ENCODE measurements at places on chromosomes 7 and 10. TPM values are rescaled to one million over a fixed set of nuclear protein-coding genes. Genes with fewer than 3 reads are reported as not detected.
A peak's percentile ranks its signal among the peaks of the same experiment; 100 is the strongest.

The PDE1C gene
- 0.78 TPM for polyA plus RNA-seq

The ZNF804B gene
- polyA plus RNA-seq: not detected

The SLK gene
- 3.0 TPM for polyA plus RNA-seq

The TAS2R41 gene
- polyA plus RNA-seq: not detected

The SLC18A3 gene
- not detected for polyA plus RNA-seq

GRCh38 chr7:42272793-42273665, 36.0 kb upstream of the GLI3 start:
- no peak overlapping the region for H3K4me3 ChIP-seq
- H3K27ac ChIP-seq: no peak overlapping the region
- H3K27me3 ChIP-seq: no peaks in the 10 kb centered on the region
- DNase-seq: no peak
- H3K4me1 ChIP-seq: no peaks in the 10 kb centered on the region
- H3K36me3 ChIP-seq: no peaks in the 10 kb centered on the region

DNA sequence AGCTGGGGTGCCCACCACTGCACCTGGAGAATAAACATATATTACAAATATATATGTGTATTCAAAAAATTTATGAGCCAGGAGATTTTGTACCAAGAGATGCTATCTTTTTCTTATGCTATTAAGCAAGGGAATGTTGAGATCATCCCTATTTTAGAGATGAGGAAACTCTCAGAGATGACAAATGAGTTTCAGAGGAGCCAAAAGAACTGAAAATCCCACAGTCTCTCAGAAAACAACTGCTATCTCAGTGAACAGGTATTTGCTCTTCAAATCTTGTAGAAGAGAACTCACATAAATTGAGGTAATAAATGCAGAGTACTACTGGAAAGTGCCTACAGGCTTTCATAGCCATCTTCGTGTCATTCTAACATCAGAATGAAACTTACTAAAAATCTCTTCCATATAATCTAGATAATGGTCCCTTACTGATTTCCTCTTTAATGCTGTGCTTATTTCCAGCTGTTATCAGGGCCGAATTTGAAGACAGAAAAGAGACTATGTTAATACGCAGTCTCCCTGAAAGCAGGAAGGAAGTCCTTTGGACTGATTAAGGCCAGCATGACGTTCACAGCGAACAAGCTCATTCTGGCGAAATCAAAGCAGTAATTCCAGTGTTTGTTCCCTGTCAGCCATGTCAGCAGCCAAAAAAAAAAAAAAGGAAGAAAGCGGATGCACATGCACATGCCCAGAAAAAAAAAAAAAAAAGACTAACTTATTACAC, 29.4 kb upstream of the ANAPC16 start:
- no peak overlapping the region for H3K4me3 ChIP-seq
- H3K4me1 ChIP-seq: no peaks in the 10 kb centered on the region
- H3K27ac ChIP-seq: no peak overlapping the region

DNA sequence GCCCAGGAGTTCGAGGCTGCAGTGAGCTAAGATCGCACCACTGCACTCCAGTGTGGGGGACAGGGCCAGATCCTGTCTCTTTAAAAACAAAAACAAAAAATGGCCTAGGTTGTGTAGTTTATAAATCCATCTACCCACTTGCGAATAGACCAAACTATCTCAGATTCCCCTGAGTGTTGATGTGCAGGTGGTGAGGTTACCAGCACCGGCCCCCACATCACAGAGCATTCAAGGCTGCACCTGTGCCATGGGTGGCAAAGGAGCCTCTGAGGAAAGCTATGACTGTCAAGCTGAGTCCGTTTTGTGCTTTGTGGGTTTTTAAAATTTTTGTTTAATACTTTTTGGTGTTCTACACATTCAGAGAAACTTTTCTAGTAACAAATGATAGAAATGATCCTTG, 30.8 kb upstream of the CACUL1 start:
- DNase-seq: no peak
- no peak overlapping the region for H3K4me3 ChIP-seq
- H3K36me3 ChIP-seq: no peaks in the 10 kb centered on the region
- H3K4me1 ChIP-seq: no peaks in the 10 kb centered on the region

DNA sequence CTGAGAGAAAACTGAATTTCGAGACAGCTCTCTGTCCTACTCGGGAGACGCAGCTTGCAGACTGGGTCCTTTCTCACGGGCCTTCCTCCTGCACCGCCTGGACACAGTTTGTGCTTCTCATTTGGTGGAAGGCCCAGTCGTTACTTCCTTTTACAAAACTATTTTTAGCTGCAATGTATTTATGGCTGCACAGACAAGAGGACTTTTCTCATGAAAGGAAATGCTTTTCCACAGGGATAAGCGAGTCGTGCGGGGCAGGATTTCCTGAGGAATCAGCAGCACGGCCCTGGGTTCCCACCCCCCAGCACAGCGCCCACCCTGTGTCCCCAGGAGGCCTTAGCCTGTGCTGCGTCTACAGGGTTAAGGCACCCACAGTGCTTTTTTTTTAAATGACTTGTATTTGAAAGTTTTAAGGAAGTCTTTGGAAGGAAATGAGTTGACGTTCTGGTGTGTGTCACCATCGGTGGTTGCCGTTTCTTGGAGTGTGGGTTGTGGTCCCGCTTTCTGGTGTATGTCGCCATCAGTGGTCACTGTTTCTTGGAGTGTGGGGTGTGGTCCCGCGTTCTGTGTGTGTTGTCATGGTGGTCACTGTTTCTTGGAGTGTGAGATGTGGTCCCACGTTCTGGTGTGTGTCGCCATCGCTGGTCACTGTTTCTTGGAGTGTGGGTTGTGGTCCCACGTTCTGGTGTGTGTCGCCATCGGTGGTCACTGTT, 50.9 kb downstream of the INPP5A start:
- peak overlapping the region; percentile 28 for H3K4me3 ChIP-seq
- no peak for DNase-seq
- H3K27ac ChIP-seq: peak overlapping the region; percentile 9
- H3K4me1 ChIP-seq: peaks cover 19% of the 10 kb centered on the region

DNA sequence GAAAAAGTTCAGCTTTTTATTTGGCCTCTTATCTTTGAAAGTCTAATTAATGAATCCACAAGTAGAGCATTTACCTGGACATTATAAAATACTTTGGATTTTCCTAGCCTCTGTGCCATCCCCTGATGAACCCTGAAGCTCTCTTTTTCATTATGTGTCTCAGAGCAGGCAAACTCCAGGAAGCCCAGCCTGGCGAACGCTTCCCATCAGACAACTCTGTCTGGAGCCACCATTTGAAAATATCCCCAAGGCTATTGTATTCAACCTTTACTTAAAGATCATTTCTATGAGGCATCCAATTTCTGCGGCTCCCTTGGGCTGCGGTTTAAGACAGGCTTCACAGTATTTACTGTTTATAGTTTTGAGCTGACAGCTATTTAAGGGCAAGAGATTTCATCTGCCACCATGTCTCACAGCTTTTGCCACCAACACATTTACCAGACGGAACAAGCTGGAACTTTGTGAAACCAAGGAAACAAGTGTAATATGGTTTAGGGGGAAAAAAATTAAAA, 257.2 kb upstream of the GLI3 start:
- no peaks in the 10 kb centered on the region for H3K27me3 ChIP-seq
- no peaks in the 10 kb centered on the region for H3K36me3 ChIP-seq
- H3K4me3 ChIP-seq: no peak overlapping the region
- H3K4me1 ChIP-seq: no peaks in the 10 kb centered on the region
- no peak overlapping the region for H3K27ac ChIP-seq

DNA sequence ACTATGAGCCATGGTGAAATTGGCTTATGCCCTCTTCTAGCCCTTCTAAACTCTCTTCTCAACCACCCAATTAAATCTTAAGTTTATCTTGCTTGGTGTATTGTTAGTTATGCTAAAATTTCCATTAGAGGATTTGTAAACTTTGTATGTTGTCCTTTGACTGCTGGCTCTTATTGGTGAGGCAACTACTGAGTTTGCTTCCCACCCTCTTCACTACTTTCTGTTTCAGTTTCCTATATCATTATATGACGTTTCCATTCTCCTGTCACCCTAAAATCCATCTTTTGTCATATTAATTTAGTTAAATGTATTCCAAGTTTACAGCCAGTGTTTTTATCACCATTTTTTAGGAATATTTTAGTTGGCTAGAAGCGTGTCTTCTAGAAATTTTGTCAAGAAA, 80.9 kb upstream of the VWC2 start:
- H3K36me3 ChIP-seq: no peaks in the 10 kb centered on the region
- H3K4me3 ChIP-seq: no peak overlapping the region
- DNase-seq: no peak
- no peak overlapping the region for H3K27ac ChIP-seq

- no peaks in the 10 kb centered on the region for H3K27me3 ChIP-seq
- no peak for DNase-seq
- no peaks in the 10 kb centered on the region for H3K4me1 ChIP-seq
- no peak overlapping the region for H3K4me3 ChIP-seq
Measured at GRCh38 chr7:147798001-147798400, 792.6 kb upstream of the C7orf33 start.

- no peaks in the 10 kb centered on the region for H3K27me3 ChIP-seq
- H3K4me3 ChIP-seq: no peak overlapping the region
- DNase-seq: no peak
- H3K27ac ChIP-seq: no peak overlapping the region
- no peaks in the 10 kb centered on the region for H3K4me1 ChIP-seq
Measured at GRCh38 chr7:92002720-92003119, 62.1 kb downstream of the AKAP9 start.

GRCh38 chr10:103181244-103181643, 11.8 kb downstream of the NT5C2 start:
- peaks cover 4% of the 10 kb centered on the region for H3K36me3 ChIP-seq
- H3K27me3 ChIP-seq: no peaks in the 10 kb centered on the region
- H3K27ac ChIP-seq: peak overlapping the region; percentile 63
- peaks cover 14% of the 10 kb centered on the region for H3K4me1 ChIP-seq

DNA sequence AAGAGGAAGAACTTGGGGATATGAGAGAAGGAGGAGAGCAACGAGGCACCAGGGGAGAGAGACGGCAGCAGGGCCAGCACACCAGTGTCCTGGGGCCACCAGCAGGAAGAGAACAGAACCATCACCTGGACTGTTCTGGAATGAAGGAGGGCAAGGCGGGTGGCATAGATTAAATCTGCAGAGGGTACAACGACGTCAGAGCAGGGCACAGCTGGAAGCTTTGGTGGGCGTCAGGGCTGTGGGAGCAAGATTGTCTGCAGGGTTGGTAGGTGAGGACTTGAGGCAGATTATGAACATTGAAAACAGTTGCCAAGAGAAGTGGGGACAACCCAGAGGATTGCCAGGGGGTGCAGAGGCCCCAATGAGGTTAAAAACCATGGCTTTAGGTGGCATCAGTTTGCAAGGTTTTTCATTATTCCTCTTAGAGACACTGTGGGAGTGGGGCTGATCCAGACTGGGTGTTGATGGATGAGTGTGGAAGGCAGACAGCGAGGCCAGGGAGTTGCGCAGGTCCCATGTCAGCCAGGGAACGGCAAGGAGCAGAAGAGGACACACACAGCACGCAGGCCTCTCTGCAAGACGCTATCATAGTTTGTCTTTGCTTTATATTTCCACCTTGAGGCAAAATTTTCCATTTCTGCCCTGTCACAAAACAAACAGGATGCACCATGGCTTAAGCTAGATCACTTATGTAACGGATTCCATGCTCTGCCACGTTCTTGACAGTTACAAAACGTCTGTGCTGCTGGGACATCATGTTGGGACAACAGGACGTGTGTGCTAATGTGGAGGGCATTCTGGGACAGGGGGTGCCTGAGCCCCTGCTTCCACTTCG, 52.5 kb upstream of the LEP start:
- H3K27ac ChIP-seq: no peak overlapping the region
- H3K27me3 ChIP-seq: no peaks in the 10 kb centered on the region
- no peak for DNase-seq
- H3K4me1 ChIP-seq: no peaks in the 10 kb centered on the region

GRCh38 chr7:51778121-51778520, 461.5 kb upstream of the COBL start:
- H3K4me3 ChIP-seq: no peak overlapping the region
- H3K4me1 ChIP-seq: no peaks in the 10 kb centered on the region
- no peaks in the 10 kb centered on the region for H3K36me3 ChIP-seq
- no peak overlapping the region for H3K27ac ChIP-seq

- no peak overlapping the region for H3K27ac ChIP-seq
- no peak for DNase-seq
- H3K4me1 ChIP-seq: no peaks in the 10 kb centered on the region
- no peaks in the 10 kb centered on the region for H3K27me3 ChIP-seq
- H3K4me3 ChIP-seq: no peak overlapping the region
Measured at GRCh38 chr7:93307131-93307660, 75.0 kb downstream of the VPS50 start.

- no peak overlapping the region for H3K27ac ChIP-seq
- no peaks in the 10 kb centered on the region for H3K36me3 ChIP-seq
- no peak for DNase-seq
Measured at GRCh38 chr7:85292908-85293576, 106.2 kb upstream of the SEMA3D start.

DNA sequence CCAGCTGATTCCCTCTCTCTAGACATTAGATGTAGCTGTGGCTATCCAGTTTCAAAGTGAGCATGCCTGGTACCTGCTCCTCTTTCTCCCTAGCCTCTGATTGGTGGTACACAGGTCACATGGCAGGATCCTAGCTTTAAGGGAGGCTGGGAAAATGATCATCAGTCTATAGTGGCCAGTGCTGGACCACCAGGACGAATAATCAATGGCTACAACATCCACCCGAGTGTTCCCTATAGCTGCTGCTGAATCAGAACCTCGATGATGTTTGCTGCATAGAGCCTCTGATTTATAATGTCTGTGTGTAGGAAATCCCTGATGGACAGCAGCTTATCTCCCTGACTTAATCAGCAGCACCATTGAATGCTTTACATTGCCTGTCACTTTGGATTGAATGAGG, 28.9 kb upstream of the LMTK2 start:
- no peak overlapping the region for H3K4me3 ChIP-seq
- H3K4me1 ChIP-seq: no peaks in the 10 kb centered on the region
- no peaks in the 10 kb centered on the region for H3K27me3 ChIP-seq
- no peaks in the 10 kb centered on the region for H3K36me3 ChIP-seq
- DNase-seq: no peak

DNA sequence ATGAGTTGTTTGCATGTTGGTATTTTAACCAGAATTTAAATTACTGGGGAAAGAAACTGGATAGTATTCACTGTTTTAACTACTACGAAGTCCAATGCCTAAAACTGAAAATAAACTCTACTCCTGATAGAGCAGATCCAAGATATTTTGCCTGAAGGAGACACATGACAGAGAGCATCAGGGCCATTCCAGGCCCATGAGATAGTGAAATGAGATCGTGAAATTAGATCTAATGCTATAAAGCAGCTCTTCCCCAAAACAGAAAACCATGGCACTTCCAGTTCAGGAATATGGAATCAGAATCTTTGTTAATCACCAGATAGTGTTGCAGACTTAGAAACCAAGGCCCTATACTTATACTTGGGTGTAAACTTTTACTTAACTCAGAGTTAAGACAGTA, 124.3 kb upstream of the CACNA2D1 start:
- H3K4me3 ChIP-seq: no peak overlapping the region
- H3K27me3 ChIP-seq: no peaks in the 10 kb centered on the region
- no peak overlapping the region for H3K27ac ChIP-seq
- no peaks in the 10 kb centered on the region for H3K36me3 ChIP-seq
- no peaks in the 10 kb centered on the region for H3K4me1 ChIP-seq

DNA sequence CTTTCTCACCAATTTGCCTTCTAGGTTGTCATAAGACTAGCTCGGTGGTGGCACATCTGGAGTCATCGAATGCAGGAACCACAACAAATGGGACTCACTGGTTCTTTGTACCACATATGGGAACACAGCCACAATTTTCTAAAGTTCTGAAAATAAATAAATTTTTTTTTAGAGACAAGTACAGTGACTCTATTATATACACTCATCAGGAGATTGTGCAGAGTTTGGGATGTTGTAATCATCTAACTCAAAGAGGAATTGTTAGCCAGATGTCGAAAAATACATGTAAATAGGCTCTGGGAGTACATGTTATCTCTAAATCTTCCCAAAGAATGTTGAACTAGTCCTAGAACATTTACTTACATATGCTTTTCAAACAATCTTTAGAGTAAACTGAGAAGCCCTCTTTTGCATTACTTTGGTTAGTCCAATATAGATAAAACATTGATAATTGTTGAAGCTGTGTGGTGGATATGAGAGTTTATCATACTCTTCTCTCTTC, 19.6 kb upstream of the SEPTIN7 start:
- H3K27me3 ChIP-seq: no peaks in the 10 kb centered on the region
- DNase-seq: no peak
- no peak overlapping the region for H3K27ac ChIP-seq

Measured in GM12878 (cell line).